ENCODE measurements at places on chromosomes 7 and 10.
A peak's percentile ranks its signal among the peaks of the same experiment; 100 is the strongest.

DNA sequence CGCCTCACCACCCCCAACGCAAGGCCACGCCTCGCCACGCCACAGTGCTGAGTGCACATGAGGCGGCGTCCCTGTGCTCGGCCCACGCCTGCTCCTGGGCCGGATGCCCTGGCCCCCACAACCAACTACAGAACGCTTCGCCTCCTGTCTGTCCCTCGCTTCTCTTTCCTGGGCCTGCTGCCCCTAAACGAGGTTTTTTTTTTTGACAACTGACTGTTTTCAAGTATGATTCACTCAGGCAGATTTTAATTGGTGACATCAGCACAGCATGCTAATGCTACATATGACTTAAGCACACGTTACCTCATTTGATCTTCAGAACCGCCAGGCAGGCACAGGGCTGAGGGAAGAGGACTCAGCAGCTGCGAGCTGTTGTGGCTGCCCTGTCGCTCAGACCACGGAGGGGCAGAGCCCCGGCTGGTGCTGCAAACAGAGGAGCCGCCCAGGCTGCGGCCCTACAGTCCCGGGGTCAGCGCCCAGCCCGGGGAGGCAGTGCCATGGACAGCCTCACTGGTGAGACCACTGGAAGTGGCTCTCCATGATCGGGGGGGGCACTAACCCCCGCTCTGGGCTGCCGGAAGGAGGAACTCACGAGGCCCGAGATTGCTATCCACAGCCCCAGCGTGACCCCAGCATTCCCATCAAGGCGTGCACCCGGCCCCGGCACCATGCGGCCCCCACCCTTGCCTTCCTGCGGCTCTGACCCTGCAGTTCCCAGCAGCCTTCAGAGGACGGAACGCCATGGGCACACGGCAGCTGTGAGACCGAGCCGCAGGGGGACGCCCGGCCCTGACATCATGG is 212.8 kb downstream of the MAD1L1 start:
- DNase-seq = no peak

- DNase-seq = peak; percentile 26
Measured at GRCh38 chr10:27223964-27224363, 16.6 kb downstream of the ACBD5 start.

DNA sequence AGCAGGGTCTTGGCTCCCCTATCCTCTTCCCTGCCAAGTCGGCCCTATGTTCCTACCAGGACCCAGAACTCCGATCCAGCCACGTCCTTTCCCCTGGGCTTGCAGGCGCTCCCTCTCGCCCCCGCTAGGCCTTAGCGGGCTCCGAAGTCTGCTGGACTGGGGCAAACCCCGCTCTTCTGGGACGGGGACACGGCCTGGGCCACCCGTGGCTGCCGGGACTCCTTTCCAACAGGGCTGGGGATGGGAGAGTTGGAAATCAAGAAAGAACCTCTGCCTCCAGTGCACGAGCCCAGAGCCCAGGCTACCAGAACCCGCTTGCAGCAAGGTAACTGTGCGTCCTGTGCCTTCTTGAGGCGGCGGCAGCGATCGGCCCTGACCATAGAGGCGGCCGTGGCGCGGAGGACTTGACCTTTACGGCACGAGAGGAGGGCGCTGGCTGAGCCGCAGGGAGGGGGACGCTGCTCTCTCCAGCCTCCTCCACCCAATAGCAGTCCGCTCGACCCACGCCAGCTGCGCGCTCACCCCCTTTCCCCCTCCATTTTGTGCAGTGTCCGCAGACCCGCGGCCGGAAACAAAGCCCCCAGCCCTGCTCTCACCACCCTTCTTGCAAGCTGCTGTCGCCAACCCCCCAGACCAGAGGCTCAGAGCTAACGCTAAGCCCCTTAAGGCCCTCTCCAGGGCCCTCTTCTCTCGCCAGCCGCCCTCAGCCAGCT is 7.0 kb upstream of the HOXA11 start:
- DNase-seq = no peak

DNA sequence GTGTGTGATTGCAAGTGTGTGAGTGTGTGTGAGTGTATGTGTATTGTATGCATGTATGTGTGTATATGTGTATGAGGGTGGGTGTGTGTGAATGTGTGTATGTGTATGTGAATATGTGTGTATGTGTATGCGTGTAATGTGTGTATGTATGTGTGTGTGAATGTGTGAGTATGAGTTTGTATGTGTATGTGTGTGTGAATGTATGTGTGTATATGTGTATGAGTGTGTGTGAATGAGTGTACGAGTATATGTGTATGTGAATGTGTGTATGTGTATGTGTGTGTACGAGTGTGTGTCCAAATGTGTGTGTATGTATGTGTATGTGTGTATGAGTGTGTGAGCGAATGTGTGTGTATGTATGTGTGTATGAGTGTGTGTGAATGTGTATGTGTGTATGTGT is 8.2 kb upstream of the GALNTL5 start:
- no peak for DNase-seq

GRCh38 chr7:91242097-91242844 is 22.0 kb upstream of the FZD1 start:
- no peak for DNase-seq

DNA sequence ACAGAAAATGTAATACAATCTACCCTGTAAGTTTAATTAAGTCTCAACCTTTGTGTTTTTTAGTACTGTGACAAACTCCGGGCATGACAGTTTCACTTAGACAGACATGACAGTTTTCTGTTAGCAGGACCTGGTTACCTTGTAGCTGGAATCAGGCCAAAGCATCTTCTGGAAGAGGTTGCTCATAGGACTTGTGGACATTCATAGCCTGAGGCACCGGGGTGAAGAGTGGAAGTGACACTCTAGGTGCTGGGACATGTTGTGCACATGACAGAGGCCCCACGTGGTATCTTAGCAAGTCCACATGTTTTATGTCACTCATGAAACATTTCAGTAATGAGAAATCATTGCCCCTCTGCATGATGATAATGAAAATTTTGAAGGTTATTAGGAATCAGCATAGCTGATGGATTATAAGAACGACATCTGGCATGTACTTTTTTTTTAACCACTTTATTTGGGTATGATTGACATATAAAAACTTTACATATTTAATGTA is 441.4 kb downstream of the CNTNAP2 start:
- DNase-seq = no peak

GRCh38 chr10:35516102-35516670 is 89.0 kb upstream of the GJD4 start:
- DNase-seq = no peak

- no peak for DNase-seq
Measured at GRCh38 chr7:30655096-30655970, 26.9 kb downstream of the CRHR2 start.

- DNase-seq = peak; percentile 24
Measured at GRCh38 chr7:97733276-97734161, 1.6 kb downstream of the TAC1 start.

DNA sequence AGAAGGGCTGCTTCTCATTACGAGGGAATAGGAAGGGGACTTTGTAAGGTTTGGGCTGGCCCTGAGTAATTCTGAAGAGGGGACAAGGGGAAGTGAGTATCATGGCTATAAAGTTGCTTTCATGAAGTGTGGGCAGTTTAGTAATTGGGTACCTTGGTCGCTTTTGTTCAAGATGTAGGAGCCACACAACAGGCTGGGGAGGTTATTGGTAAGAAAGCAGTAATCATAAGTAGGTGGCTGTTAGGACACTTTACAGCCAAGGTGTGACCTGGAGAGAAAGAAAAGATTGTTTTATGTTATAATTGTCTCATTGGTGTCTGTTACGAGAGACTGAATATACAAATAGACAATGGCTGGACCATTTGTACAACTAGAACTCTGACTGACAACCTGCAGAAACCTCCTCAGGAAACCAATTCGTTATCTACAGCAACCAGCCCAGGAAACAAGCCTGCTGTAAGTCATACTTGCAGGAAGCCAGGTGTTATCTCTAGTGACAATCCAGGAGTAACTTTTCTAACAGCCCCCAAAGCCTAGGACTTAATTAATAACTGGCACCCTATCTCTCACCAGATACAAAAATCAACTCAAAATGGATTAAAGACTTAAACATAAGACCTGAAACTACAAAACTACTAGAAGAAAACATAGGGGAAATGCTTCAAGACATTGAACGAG is 5.0 kb upstream of the CCM2 start:
- DNase-seq = peak; percentile 51

GRCh38 chr7:74627661-74628411 is 29.7 kb upstream of the GTF2I start:
- no peak for DNase-seq

Data from endothelial cell (in vitro differentiated cells).